DMS79 (cell line): ENCODE measurements at places on chromosomes 11 and 22.

DNA sequence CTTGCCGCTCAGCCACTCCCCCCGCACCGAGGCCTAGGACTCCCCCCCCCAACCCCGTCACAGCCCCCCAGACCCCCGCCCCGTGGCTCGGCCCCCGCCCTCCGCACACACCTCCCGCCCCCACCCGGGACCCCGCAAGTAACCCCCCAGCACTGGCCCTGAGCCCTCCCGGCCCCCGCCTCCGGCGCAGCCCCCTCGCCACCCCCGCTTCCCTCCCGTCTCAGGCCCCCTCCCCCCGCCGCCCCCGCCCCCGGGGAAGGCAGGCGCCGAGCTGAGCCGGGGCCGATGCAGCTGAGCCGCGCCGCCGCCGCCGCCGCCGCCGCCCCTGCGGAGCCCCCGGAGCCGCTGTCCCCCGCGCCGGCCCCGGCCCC, 1.5 kb downstream of the SHANK3 start:
- DNase-seq: no peak

DNA sequence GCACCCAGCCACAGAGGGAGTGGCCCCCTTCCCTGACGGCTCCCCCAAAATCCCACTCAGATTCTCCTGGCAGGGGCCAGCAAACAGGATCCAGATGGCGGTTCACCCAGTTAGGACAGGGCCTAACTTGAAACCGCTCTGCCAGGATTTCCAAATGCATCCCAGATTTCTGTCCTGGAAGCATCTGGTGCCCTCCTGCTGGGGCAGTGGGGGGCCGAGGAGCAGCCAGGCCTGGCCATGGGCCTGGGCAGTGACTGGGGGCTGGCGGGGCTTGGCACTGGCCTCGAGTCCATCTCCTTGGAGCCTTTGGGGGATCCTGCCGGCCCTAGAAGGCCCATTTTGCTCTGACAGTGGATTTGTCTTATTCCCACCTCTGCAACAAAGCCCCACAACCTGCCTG, 17.9 kb upstream of the EMID1 start:
- DNase-seq: no peak

DNA sequence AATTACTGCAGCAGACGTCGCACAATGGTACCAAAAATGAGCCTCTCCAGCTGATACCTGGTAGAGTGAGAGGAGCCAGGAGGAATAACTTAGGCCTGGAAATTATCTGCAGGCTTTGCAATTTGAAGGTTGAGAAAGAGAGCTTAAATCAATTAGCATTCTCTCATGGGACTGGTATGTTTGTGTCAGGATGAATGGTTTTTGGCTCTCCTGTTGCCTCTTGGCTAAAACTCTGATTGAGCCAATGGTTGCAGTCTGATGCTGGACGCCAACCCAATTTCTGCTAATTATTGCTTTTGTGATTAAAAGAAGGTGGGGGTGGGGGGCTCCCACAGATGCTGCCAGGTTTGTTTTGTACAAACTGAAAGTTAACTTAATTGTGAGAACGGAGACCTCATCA, 12.5 kb upstream of the NELL1 start:
- no peak for DNase-seq

DNA sequence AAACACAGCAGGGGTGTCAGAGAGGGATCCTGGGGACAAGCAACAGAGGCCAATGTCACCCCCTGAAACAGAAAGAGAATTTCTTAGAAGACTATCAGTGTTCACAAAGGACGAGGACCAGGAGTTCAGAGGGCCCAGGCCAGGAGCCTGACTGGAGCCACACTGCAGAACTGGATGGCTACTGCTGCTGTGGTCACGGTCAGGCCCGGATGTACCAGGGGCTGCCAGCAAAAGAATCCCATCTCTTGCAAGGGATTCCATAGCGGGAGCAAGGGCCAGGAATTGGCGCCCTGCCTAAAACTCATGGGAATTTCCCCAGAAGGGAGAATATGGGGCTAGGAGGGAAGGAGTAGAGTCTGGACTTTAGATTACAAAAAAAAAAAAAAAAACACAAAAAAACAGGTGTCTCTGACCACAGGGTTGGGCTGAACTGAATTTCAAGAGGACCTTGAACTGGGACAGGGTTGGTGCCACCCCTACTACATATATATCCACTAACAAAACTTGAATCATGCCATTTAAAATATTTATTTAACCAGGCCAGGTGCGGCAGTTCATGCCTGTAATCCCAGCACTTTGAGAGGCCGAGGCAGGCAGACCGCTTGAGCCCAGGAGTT, 15.7 kb upstream of the KCTD14 start:
- DNase-seq: no peak

DNA sequence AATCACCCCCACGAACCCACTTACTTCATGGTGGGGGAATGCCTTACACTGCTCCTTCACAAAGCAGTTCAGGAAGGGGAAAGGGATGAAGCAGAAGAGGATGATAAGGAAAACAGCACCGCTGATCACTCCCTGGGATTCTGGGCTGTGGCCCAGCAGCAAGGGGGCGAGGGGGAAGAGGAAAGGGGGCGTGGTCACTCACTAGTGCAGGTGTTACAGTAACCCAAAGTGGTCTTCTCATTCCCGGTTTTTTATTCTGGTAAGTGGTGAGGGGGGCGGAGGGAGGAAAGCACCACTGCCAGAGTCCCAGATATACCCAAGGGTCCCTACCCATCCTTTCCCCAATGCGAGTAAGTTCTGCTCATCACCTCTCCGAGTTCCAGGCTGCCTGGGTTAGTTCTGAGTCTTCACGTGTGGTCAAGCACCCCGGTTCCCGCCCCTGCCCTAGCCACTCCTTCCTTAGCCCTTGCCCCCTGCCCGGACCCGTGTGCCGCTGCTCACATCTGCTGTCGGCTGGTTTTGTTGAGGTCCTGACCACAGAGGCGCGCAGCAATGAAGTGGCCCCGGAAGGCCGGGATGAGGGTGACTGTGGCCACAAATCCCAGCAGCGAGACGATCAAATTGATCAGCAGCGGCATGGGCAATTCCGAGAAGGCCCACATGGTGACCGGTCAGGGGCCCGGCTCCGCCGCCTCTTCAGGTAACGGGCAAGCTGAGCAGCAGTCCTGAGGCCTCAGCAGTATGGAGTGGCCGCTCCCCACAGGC, 477 bp downstream of the DPAGT1 start:
- DNase-seq: no peak

DNA sequence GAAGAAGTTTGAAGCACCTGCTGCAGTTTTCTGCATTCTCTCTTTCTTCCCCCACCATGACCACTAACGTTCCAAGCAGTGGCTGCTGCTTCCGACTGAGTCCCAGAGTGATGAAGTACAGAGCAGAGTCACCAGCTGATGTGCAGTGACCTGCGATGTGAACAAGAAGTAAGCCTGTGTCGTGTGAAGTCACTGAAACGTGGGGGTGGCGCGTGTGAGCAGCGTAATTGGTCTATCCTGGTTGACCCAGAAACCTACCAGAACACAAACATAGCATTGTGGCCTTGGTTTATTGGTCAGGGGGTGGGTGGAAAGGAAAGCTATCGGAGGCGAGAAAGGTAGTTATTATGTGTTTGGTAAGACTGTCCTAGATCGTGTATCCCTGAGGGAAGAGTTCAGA, 3.5 kb downstream of the KRTAP5-7 start:
- no peak for DNase-seq

- no peak for DNase-seq
Measured at GRCh38 chr11:10208131-10208575, 85.9 kb downstream of the SBF2 start.

DNA sequence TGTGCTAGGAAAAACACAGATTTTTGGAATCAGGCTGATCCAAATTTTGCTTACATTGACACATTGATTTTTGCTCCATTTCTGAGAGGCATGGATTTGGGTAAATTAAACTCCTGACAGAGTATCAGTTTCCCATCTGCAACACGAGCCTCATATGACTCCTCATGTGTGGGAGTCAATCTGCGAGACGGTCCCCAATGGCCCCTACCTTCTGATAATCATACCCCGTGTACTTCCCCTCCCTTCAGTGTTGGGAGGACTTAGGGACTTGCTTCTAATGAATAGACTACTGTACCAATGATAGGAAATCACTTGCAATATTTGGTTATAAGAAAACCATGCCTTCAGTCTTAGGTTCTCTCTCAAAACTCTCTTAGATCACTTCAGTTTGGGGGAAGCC, 302.7 kb downstream of the ETS1 start:
- DNase-seq: no peak

GRCh38 chr22:37223965-37224551, 11.8 kb upstream of the SSTR3 start:
- no peak for DNase-seq

DNA sequence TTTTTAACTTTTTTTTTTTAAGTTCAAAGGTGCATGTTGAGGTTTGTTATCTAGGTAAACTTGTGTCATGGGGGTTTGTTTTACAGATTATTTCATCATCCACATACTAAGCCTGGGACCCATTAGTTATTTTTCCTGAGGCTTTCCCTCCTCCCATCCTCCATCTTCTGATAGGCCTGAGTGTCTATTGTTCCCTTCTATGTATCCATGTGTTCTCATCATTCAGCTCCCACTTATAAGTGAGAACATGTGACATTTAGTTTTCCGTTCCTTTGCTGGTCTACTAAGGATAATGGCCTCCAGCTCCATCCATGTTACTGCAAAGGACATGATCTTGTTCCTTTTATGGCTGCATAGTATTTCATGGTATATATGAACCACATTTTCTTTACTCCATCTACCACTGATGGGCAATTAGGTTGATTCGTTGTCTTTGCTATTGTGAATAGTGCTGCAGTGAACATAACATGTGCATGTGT, 14.4 kb downstream of the DEUP1 start:
- DNase-seq: no peak

GRCh38 chr11:35177370-35177769, 38.4 kb downstream of the CD44 start:
- DNase-seq: peak; percentile 88

GRCh38 chr11:66048547-66049323, at the start of gene GAL3ST3:
Gene GAL3ST3 (minus strand): TSS chr11:66049161. CDS start chr11:66045415, 3,746 bp downstream.
- DNase-seq: peak; percentile 28

- DNase-seq: no peak
Measured at GRCh38 chr11:32433101-32433913, 2.0 kb downstream of the WT1 start.

DNA sequence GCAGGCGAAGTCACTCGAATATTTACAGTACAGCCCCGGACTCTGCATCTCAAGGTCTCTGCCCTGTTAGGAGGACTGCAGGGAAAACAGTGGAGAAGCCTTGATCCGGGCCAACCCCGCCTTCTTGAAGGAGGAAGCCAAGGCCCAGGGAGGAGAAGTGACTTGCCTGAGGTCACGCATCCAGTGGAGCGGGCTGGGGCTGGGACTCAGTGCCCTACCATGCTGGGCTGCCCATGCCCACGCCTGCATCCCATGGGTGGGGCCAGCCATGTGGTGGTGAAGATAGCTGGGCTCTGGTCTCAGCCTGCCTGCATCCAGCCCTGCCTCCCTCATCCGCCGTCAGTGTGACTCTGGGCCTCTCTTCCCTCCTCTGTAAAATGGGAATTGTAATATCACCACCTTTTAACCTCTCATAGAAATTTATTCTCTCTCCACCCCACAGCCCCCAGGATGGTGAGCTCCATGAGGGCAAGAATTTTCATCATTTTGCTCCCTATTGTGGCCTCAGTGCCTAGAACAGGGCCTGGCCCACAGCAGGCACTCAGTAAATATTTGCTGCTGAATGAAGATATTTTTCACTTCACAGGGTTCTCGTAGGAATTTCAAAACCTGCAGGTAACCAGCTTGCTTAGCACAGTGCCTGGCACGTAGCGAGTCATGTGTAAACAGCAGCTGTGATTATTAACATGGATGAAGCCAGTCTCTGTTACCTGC, 57.3 kb downstream of the OTOG start:
- no peak for DNase-seq

- no peak for DNase-seq
Measured at GRCh38 chr11:2271077-2271326, 614 bp upstream of the ASCL2 start.

- no peak for DNase-seq
Measured at GRCh38 chr11:129701706-129702105, 113.9 kb upstream of the TMEM45B start.

DNA sequence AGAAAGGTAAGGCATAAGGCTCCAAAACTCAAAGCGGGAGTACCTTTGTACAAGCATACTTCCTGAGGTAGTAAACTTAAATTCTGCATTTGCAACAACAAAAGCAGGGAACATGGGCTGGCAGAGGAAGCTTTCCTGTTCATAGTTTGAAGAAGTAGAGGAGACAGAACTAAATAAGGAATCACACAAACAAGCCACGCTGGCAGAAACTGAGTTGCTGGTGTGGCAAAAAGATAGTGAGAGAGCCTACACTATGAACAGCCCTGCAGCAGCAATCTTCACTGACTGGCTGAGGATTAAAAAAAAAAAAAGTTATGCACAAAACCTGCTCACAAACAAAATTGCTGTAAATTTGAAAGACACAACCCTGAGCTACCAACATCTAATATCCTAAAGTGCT, 46.5 kb downstream of the FCHSD2 start:
- no peak for DNase-seq

DNA sequence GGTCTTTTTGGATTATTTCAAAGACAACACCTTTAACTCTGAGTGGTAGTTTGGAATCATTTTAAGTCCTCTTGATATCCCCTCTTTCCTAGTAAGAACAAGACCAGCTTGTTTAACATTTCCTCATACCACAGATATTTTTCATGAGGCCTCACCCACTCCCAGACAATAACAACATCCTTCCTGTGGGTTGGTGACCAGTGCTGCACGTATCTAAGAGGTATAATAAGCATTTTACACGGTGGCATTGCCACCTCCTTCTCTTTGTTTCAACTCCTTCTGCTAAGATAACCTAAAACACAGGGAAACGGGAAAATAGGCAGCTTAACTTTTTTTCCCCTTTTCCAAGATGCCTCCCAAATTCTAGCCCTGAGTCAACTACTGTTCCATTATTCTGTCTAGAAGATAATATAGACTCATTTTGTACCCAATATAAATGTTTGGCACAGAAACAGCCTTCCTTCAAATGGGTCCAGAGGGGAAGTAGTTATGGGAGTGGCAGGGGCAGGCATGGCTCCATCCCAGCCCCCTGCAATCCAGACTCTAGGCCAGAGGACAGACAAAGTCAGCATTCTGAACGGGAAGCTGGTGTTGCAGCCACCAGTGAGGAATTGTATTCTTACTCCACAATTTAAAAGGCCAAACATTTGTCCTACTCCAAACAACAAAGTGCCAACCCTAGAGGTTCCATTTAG, 28.5 kb downstream of the MAML2 start:
- no peak for DNase-seq
